Fibroblast of lung (primary cell): ENCODE measurements at places on chromosomes 16 and 17. TPM values are rescaled to one million over a fixed set of nuclear protein-coding genes. Genes with fewer than 3 reads are reported as not detected.

Gene AURKB
- total RNA-seq = 0.26 and 8.4 TPM in 2 replicates

Gene CDH11
- 220 and 302 TPM in 2 replicates for total RNA-seq

Gene GRAP
- total RNA-seq = under 0.01 TPM in 1 of 2 replicates, not detected in the other

Gene CDRT4
- total RNA-seq = 0.77 and 2.3 TPM in 2 replicates

Gene HCRT
- total RNA-seq = not detected in 2 replicates

Gene HAPSTR1
- total RNA-seq = 45.2 and 57.3 TPM in 2 replicates

Gene CLEC18A
- total RNA-seq = under 0.01 and 0.33 TPM in 2 replicates

Gene GPS2
- 30.6 and 38.5 TPM in 2 replicates for total RNA-seq

Gene KRT27
- total RNA-seq = not detected in 2 replicates

Gene PLEKHH3
- 19.3 and 24.6 TPM in 2 replicates for total RNA-seq

Gene SAMD14
- total RNA-seq = 2.1 and 2.3 TPM in 2 replicates

Gene CX3CL1
- total RNA-seq = under 0.01 TPM in 1 of 2 replicates, not detected in the other

Gene PRRT2
- total RNA-seq = 2.1 TPM in 2 replicates

Gene TMEM11
- 17.7 and 21.5 TPM in 2 replicates for total RNA-seq

DNA sequence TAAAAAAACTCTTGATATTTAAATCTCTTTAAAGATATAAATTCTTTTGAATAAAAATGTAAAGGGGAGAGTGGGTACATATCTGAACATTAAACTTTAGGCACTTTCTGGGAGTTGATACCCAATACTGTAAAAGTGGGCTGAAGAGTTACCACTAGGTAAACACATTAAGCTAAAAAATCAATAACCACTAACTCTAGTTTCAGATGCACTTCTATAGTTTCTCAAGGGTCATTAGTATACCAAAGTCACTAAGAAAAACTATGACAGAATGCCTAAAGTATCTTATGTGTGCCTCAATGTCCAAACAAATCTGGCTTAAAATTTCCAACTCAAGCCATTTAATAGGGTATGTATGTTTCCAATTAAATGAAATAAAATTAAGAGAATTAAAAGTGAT is 13.1 kb upstream of the CFDP1 start:
- DNase-seq = no peak

DNA sequence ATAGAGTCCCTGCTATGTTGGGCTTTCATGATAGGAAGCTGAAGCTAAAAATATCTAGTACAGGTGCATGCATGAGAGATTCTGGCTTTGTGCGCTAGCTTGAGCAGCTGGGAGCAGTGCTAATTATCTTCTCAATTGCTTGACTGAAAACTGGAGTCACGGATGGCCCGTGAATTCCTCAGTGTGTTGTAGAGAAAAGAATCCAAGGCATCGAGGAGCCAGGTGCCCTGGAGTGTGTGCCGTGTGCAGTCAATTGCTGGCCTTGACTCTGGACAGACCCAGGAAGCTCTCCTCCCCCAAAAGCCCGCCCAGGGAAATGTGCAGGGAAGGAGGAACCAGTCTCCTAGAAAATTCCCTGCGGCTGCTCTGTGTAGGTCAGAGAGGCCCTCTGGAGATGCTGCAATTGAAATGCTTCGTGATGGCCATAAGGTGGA is 14.2 kb downstream of the LGALS3BP start:
- DNase-seq = no peak

DNA sequence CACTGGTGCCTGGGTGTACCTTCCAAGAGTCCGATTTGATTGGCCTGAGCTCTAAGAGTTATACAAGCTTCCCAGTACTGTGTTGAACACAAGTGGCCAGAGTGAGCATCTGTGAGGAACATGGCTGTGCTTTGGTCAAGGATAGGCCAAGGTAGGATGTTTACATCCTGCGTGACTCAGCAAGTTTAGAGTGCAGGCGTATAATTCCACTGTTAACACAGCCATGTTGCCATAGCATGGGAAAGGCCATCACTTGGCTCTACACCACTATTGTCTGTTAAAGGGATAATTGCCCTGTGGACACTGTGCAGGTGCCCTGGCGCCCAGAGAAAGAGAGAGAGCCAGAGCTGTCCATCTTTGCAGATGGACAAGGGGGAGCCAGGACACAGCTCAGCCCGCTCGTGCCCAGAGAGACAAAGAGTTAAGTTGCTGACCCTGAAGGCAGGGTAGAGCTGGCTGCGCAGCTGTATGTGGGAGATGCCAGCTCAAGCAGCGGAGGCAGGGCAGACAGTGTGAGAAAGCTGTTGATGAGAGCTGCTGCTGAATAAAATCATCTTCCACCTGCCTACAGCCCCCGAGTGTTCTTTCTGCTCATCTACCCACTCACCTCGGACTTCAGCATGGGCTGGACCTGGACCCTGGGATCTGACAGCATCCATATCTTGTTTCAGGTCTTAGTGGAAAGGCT is 11.7 kb downstream of the CFAP52 start:
- DNase-seq = no peak

DNA sequence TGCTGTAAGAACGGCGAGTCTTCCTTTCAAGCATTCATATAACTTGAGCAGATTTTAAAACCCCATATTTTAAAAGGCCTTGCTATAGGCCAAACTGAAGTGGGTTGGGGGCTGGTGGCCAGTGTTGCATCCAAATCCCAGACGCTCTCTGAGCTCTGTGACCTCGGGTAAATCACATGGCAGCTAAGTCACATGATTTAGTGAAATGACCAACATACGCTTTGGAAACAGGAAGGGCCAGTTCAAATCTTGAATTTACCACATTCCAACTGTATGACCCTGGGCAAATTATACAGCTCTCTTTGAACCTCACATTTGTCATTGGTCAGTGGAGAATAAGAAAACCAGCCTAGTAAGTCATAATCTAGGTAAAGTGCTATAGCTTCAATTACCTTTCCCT is 519.3 kb downstream of the HAPSTR1 start:
- DNase-seq = no peak

GRCh38 chr16:22989598-22989997 is 159.7 kb downstream of the USP31 start:
- no peak for DNase-seq

DNA sequence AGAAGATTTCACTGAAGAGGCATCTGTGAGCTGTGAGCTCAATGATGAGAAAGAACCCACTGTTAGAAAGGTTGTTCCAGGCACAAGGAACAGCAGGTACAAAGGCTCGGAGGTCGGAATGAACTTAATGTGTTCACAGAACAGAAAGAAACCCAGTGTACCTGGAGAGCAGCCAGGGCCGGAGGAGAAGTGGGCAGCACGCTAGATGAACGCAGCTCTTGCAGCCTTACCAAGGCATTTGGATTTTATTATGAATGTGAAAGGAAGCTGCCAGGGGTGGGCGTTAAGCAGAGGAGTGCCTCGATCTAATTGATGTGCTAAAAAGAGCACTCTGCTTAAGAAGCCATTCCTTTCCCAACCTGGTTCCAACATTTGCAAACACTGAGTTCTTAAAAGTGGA is 19.0 kb downstream of the EEF2K start:
- DNase-seq = no peak

DNA sequence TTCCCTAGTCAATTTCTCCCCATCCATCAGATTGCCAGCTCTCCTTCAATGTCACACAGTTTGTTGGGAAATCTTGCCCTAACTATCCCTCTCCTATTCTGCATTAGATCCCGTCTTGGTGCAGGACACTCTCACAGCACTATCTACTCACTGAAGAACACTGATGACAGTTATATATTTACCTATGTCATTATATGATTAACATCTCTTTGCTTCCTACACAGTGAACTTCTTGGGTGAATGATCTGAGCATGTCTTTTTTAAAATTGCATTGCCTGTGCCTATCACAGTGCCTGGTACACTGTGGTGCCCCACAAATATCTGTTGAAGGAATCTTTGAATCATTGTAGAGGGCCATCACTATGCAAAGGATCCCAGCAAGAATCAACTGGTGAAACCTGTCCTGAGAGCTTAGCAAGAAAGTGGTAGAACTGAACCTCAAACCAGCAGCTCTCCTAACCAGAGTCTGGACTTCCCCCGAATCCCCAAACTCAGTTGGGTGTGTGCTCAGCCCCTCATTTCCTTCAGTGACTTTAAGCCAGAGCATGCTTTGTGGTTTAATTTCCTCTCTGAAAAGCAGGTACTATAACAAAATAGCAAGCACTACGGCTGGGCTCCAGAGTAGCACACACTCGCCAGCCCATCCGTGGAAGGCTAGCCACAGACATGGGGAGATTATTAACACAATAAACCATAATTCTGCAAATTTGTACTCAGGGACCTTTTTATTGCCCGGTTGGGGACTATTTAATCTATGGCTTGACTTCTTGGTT is 680.7 kb upstream of the SALL1 start:
- no peak for DNase-seq

DNA sequence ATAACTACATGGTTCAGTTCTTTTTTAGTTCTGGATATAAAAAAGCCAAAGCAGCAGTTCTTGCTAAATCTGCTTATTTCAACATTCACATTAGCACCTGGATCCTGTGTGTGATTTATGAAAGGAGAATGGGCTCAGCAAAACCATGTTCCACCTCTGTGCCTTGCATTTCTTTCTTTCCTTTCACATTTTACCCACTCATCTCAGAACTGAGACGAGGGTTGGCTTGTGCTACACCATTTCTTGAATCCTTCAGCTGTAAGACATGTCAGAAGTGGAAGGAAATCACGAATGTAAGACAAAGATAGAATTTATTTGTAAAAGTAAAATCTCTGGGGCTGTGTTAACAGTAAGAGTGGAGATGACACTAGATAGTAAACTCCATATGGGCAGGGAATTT is 1.2 kb upstream of the UTP6 start:
- no peak for DNase-seq
